Esophagus muscularis mucosa (tissue), 4 donors: ENCODE measurements at places on chromosomes 2 and 18.

DNA sequence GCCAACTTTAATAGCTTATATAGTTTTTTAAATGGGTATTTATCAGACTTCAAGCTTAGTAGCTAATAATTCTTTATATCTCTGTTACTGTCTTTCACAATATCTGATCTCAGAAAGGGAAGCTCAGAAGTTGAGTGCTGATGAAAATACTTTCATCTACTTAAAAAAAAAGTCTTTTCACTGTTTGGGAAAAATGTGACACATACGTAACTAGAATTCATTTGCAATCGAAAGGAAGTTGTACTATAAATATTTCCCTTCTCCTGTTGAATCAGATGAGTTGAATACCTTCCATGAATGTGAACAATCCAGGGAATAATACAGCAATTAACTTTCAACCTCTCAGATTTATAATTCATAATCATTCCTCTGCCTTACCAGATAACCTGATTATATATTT lies 811 bp upstream of the SCG2 start:
- DNase-seq, result no peak

DNA sequence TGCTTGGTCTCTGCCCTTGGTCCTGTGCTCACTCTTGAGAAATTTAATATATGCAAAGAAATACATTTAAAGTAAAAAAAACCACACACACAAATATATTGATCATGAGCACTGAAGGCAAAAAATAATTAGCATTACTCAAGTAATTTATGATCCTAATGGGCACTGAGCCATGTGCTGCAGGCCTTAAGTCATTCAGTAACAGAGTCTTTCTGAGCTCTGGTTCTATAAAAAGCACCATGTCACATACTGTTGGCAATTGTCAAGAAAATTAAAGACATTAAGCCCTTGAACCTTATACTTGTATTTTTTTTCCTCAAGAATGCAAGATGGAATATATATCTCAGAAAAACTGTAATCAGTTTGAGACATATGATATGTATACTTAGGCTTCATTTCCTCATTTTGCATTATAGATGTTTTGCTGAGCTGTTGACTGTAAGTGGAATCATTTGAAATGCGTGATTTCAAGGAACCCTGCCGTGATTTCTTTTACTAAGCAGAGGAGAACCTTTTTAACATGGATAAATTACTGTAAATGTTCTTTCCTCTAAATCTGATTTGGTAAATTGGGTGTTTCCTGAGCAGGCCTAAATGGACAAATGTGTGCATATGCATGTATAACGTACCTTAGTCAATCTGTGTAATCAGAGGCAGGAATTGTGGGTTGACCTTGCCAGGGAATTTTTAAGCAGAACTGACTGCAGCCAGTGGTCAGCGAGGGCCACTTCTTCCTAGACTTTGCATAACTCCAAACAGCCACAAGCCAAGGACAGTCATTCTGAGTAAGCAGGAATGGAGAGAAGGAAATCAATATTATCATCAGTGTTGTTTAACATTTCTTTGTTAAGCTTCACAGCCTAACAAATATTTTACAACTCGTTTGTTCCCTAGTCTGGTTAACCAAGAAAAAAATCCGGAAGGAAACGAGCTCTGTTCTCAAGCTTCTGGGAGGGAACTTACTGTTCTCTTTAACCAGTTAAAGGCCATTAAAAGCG lies 191.5 kb upstream of the ATP5MC3 start:
- DNase-seq, result peak; percentile 17

DNA sequence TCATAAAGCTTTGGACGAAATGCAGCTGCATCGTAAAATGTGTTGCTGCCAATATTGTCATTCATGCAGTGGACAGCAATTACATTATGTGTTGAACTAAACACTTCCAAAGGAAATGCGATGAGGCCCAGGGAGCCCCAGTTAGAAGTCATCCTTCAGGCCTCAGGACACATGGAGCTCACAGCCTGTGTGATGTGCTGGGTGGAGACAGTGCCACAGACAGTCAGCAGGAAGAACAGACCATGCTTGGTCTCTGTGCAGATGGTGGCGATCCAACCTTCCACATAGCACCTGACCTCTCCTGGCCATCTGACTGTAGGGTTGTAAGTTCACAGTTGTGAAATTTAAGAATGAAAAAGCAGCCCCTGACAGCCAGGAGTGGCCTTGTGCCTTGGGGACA lies 118.3 kb upstream of the ALKAL2 start:
- DNase-seq, result peak; percentile 87

GRCh38 chr2:46780411-46780800 lies 135.2 kb downstream of the MCFD2 start:
- DNase-seq, result no peak

- DNase-seq, result peak; percentile 93
Measured at GRCh38 chr2:159285929-159286708, at the start of gene WDSUB1. TSS of gene WDSUB1 (minus strand) at chr2:159286703. CDS start at chr2:159283069, 3,634 bp downstream.

DNA sequence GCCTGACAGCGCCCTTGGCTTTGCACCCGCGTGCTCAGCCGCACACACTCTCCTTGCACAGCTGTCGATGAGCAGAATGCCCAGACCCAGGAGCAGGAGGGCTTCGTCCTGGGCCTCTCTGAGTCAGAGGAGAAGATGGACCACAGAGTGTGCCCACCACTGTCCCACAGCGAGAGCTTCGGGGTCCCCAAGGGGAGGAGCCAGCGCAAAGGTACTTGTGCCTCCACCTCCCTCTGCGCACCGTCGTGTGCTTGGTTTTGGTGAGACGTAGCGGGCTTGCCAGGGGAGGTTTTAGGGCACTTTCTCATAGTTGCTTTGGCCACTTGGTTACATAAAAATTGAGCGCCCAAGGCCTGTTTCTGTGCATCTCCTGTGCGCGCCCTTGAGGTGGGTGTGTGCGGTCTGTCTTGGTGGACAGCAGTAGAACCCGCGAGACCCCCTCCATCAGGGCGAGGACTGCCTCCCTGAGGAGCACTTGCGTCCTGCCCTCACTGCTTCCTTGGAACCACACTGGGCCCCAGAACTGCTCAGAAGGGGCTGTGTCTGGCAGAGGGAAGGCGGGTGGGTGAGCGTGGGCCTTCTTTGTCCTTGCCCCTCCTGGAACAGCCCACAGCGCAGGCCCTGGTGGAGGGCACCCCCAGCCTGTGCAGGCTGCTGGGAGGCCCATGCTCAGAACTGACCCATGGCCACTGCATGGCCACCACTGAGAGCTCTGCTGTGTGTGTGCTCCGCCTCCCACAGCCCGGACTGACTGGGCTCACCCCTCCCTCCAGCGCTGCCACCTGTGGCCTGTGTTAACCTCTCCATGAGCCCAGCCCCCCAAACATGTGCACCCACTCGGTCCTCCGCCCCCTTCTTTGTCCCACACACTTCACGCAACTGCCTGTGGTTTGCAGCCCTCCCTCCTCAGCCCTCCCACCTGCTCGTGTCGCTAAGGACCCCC lies 95.9 kb downstream of the DGKD start:
- no peak for DNase-seq

GRCh38 chr2:99957332-99958133 lies 184.9 kb downstream of the AFF3 start:
- DNase-seq, result peak; percentile 53

- DNase-seq, result no peak
Measured at GRCh38 chr18:5527603-5528002, 16.2 kb downstream of the EPB41L3 start.

DNA sequence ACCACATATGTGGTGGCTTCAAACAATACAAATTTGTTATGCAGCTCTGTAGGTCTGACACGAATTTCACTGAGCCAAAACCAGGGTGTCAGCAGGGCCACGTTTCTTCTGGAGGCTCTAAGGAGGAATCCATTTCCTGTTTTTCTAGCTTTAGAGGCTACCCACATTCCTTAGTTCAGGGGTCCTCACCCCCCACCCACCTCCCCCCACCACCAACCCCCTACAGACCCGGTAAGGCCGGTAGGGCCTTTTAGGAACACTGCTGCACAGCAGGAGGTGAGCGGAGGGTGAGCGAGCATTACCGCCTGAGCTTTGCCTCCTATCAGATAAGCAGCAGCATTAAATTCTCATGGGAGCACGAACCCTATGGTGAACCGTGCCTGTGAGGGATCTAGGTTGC lies 10.6 kb upstream of the SLC39A10 start:
- DNase-seq, result no peak

GRCh38 chr18:498931-499775 lies 1.3 kb downstream of the COLEC12 start:
- DNase-seq, result no peak

DNA sequence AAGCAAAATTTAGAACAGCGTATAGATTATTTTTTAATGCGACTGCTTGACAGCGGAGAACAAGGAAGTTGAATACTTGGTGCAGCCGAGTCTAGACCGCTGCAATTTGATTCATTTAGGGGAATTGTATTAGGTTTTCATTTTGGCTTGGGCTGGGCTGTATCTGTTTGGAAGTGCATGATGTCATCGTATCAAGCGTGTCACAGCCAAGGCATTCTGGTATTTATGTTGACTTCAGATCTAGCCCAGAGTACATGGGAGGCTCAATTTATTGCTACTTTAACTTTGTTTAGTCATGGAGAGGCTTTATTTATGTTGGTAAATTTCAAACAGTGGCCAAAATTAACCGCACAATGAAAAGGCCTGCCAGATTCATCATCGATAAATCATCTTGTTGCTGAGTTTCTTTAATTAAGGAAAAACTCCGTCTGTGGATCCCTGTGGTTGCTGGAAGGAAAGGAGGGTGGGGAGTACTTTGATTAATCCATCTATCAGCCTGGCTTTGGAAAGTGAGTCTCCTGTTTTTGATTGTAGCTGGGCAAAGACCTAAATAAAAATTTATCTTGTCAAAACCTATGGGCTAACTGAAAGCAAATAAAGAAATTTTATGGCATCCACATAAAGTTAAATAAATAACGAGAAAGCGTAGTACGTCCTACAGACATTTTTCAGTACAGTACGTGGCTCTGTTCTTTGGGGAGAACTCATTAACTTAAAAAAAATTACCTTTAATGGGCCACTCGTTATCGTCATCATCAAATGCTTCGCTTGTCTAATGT lies 230.4 kb upstream of the SPRED2 start:
- DNase-seq, result no peak

DNA sequence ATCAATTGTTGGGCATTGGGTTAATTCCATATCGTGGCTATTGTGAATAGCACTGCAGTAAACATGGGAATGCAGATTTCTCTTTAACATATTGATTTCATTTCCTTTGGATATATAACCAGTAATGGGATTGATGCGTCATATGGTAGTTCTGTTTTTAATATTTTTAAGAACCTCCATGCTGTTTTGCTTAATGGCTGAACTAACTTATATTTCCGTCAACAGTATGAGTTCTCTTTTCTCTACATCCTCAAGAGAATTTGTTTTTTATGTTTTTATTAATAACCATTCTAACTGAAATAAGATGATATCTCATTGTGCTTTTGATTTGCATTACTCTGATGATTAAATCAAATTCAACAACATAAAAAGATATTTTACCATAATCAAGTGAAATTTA lies 228.5 kb upstream of the FSIP2 start:
- no peak for DNase-seq

DNA sequence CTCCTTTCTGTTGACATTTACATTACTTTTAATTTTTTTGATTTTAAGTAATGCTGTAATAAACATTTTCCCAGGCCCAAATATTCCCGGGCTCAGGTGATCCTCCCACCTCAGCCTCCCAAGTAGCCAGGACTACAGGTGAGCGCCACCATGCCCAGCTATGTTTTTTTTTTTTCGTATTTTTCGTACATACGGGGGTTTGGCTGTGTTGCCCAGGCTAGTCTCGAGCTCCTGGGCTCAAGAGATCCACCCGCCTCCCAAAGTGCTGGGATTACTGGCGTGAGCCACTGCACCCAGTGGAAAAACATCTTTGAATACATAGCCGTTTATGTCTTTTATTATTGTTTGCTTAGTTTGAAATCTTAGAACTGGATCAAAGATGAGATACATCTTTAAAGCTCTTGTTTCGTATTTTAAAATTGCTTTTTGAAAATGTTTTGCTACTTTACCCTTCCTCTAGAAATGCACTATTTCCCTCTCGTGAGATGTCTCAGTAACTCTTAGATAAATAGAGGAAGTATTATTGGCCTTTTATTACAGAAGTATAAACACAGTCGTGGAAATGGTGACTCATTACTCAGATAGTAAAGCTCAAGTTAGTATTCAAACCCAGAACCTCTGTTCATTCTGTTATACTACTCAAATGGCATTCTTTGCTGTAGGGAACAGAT lies 2.4 kb downstream of the SMCHD1 start:
- DNase-seq, result no peak
